ENCODE measurements at places on chromosomes 12 and 14.

DNA sequence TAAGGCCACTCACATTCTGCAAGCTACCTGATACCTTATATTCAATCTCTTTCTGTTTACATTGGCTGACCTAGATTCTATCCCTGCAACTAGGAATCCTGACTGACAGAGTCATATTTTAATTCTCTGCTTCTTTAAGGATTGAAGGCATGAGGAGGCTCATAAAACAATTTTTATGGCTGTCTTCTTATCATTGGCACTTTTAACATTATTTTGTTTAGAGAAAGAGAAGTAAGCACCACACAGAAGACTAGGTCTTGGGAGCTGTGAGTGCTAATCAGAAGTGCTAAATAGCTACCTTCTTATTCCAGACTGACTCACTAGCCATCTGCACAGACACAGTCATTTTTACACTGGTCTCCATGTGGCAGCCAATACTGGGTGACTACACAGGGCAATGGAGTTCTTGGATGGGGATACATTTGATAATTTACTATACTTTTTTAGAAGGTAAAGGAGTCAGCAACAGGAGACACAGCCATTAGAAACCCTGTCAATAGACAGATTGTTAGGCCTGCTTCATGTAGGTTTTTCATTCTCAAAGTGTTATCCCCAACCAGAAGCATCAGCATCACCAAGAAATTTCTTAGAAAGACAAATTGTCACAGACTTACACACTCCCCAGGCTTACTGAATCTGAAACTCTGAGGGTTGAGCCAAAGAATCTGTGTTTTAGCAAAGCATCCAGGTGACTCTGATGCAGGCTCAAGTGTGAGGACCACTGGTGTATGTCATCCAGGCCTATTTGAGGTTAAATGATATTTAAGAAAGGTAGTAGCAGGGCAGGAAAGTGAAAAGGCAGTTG, 214.1 kb downstream of the DUSP6 start:
- no peak for DNase-seq

DNA sequence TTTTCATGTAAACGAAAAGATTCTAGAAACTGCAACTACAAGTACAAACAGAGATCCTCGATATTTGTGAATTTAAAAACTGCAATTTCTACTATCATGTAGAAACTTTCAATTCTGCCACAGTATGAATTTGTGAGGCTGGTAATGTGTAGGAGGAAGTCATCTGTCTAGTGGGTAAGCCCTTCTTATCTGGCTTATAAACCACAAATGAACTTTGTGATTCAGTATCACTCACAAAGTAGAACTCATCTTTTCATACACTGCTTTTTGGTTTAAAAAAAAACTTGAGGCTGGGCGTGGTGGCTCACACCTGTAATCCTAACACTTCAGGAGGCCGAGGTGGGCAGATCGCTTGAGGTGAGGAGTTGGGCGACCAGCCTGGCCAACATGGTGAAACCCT, 20.7 kb downstream of the GTF2A1 start:
- no peak for DNase-seq

GRCh38 chr14:52086711-52087110, 17.9 kb upstream of the NID2 start:
- DNase-seq, result no peak

GRCh38 chr14:79077096-79077495, 906.9 kb downstream of the NRXN3 start:
- DNase-seq, result no peak

DNA sequence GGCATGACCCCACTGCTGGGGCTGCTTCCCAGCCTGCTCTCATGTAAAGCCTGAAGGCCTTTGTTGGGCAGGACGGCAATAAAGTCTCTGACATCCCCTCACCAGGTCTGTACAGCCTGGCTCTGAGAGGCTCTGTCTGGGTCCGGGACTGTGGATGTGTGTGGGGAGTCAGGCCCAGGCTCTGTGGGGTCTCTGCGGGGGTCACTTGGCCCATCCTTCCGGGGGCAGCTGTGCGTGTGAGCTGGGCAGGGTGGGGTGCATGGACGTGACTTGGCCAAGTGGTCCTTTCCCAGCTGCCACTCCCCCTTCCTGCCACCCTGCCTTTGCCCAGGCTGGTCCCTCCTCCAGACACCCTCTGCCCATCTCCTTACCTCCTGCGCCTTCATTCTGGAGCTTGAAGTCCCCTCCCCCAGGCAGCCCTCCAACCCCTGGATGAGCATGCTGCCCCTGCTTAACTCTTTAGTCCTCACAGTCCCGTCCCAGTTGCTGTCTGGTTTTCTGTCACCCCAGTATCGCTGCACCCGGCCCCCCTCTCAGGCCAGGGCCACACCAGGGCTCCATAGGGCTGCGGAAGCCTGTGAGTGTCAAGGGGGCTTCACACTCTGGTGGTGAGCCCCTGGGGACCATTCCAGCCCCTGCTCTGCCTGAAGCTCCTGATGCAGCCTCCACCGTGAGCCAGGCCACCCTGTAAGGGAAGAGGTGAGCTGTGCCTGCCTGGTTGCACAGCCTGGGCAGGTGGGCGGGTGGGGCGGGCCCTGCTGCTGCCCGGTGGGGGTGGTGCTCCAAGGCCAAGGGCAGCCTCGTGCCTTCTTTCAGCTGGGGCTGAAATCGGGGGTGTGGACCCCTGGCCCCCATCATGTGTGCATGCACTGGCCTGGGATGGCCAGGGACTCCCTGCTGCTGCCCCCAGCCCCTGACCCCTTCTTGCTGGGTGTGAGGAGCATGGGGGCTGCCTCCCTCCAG, 25.5 kb upstream of the KIF26A start:
- DNase-seq, result no peak

- DNase-seq, result no peak
Observed at GRCh38 chr14:22300646-22301045, 288.4 kb downstream of the DAD1 start.

DNA sequence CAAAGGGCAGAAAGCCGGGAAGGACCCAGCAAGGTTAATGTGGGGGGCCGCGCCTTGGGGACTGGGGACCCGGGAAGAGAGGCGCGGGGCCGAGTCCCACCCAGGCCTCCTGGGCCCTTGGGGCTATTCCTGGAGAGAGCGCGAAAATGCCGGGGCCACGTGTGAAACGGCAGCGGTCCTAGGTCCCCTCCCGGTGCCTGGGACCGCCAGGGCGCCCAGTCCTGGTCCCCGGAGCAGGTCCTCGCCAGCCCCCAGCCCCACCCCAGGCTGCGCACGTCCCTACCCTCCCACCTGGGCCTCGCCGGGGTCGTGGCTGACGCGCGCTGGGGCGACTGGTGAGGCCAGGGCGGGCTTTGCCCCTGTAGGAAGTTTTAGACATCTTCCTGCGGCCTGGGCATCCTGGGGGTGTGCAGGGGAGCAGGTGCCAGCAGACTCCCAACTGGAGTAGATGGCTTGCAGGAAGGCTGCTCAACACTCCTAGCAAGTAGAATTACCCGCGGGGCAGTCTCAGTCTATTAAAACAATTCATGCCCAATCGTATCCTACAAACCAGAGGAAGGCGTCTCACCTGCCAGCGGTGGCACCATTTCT, 708 bp downstream of the FAR2 start:
- no peak for DNase-seq
